ENCODE measurements at places on chromosomes 5 and 9.

DNA sequence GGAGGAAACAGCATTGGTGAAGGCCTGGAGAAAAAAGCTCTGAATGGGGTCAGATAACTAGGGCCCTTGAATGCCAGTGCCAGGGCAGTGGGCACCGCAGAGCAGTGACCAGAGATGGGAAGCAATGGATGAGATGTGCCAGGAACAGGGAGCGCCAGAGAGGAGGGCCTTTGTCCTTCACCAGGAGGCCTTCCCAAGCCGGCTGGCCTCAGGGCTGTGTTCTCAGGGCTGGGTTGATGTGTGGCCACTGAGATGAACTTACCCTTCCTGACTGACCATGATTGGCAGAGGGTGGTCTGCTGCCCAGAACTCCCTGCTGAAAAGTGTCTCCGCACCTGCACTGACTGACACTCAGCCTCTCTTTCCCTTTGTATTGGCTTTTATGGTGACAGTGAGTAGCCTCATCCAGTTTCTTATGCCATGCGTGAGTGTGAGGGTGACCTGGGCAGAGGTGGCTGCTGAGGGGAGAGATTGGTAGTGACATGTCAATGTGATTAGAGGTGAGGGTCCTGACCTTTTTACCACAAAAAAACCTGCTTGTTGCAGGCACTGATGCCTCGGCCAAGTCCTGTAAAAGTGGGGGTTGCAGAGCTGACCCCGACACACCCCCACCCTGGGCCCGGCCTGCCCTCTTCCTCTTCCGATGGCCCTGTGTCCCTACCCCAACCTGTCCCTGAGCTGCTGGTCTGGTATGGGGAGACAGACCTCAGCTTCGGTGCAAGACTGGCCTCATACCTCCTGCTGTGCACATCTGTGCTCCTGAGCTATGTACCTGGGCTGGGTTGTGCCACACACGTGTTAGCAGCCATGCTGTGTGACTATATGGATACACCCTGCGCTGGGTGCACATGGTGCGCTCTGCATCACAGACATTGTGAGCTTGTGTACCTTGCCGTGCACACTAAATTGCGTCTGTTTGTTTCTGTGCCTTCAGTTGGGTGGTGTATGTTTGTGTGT is 57.1 kb upstream of the PSD2 start:
- no peak for DNase-seq

DNA sequence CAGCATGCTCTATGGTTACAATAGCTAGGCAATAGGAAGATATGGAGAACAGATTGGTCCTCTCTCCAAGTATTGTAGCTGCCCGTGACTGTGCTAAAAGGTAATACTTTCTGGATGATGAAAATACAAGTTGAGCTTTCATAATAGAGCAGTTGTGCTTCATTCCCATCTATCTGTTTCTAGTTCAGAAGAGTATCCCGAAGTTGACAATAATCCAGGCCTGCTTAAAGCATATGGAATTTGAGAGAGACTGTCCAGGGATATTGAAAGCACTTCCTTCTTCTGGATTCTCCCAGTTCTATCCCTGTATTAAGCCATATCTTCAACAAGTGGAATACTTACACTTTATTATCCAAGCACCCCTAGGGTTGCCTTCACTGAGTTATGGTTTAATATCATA is 350.4 kb downstream of the EFNA5 start:
- no peak for DNase-seq

GRCh38 chr5:179264783-179265513 is 80.3 kb downstream of the ADAMTS2 start:
- no peak for DNase-seq

GRCh38 chr9:124828489-124829333 is 24.5 kb upstream of the WDR38 start:
- DNase-seq, result no peak

DNA sequence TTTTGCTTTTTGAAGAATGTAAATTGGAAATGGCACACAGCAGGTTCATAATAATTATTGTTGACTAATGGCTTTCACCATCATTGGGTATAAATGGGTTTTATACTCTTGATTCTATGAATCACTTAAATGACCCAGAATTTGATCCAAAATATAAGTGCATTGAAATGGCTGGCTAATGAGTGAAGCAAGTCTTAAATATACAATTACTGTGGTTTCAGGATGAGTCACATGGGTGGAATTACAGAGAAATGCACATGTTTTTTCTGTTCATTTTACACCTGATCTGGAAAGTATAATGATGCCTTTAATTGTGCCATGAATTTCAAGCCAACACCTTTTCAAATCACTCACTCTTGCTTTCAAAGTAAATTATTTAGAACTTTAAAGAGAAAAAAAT is 380.8 kb upstream of the CD180 start:
- DNase-seq, result no peak

GRCh38 chr9:137046088-137046787 is at the start of gene NPDC1:
Gene NPDC1, minus strand, starts transcription at chr9:137046177. Its CDS starts 188 bp downstream, at chr9:137045989.
- DNase-seq, result peak; percentile 76

- no peak for DNase-seq
Observed at GRCh38 chr5:123671711-123672456, 159.9 kb downstream of the CSNK1G3 start.

- no peak for DNase-seq
Observed at GRCh38 chr9:120388003-120388855, 191.7 kb downstream of the CDK5RAP2 start.

- no peak for DNase-seq
Observed at GRCh38 chr9:127267793-127268525, 3.4 kb downstream of the GARNL3 start.

DNA sequence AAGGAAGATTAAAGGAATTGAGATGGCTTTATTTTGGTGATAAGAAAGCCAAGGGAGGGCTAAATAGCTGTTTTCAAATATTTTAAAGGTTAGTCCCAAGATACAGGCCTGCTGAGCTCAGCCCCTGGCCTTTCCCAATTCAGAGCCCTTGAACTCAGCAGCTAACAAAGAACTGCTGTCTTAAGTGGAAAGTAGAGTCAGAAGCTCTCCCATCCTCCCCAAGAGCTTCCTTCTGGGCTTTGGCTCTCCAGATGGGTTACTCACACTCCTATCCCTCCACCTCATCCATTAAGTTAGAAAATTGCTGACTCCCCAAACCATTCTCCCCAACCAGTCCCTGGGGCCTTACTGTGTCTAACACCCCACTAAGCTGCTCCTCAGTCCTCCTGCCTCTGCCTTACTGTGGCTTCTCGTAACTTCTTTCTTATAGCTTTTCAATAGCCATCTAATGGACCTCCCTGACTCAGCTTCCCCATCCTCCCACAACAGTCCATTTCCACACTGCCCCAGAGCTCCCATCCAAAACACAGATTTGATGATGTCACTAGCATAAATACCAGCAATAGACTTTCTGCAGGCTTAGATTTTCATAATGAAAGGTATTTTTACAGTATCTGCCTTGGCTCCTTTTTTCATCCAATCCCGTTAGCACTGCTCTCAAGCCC is 239.1 kb downstream of the ENC1 start:
- DNase-seq, result no peak

- DNase-seq, result no peak
Observed at GRCh38 chr9:99778836-99779235, 42.8 kb upstream of the NR4A3 start.
